ENCODE measurements at places on chromosomes 2 and 18.
A peak's percentile ranks its signal among the peaks of the same experiment; 100 is the strongest.

DNA sequence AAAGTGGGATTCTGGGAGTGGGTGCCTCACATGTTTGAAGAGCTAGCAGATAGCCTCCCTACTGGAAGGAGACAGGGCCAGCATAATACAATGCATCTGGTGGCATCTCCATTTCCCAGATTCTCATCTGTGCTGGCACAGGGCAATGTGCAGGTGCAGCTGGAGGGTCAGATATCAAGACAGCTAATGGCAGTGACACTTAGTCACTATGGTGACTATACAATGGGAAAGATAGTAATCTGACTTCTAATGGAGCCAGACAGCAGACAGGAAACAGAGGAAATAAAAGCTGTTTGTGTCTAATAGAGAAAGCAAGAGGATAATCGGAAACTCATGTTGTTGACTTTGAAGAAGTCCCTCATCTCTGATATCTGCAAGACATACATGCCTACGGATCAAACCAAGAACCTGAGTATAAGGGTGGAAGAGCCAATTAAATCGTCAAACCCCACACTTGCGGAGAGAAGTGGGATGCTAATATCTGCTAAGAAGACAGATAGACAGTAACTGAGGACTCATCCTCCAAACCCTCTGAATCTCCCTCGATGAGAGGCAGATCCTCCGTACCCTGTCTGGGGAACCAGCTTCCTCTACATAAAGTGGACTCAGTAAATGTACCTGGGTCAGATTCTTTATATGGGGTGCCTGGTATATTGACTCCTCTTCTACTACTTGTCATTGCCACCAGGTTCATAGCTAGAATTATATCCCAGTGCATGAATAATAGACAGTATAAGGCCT, 692.7 kb downstream of the SOCS6 start:
- DNase-seq: no peak

- DNase-seq: no peak
Measured at GRCh38 chr2:24558781-24559472, 67.9 kb downstream of the NCOA1 start.

GRCh38 chr2:37376421-37377186, 32.2 kb downstream of the QPCT start:
- DNase-seq: peak; percentile 28

- DNase-seq: no peak
Measured at GRCh38 chr2:43102366-43103092, 123.9 kb downstream of the ZFP36L2 start.

- no peak for DNase-seq
Measured at GRCh38 chr2:177520324-177520723, 127.8 kb downstream of the AGPS start.

DNA sequence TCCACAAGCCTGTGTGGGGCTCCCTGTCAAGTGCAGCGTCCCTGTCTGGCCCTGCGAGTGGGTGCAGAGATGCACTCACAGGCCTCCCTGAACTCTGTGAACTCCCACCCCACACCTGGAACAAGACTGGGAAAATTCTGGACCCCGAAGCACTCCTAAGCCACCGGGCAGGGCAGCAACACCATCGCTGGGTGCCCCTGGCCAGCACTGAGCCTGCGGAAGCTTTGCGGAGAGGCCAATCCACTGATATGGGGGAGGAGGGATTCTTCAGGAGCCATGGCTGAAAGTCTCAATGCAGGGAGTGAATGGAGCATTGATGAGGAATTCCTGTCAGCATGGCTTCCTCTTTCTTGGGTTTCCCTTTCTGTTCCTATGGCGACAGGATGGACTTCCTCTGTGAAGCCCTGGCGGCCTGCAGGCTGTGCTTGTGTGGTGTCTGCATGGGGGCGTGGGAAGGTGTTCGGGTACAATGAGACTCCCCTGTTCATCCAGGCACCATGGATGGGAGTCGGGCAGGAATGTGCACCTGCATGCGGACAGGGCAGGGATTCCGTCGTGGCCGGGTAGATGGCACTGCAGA, 15.1 kb downstream of the TRIB2 start:
- no peak for DNase-seq

- DNase-seq: no peak
Measured at GRCh38 chr2:8234253-8234652, 447.6 kb upstream of the ID2 start.

DNA sequence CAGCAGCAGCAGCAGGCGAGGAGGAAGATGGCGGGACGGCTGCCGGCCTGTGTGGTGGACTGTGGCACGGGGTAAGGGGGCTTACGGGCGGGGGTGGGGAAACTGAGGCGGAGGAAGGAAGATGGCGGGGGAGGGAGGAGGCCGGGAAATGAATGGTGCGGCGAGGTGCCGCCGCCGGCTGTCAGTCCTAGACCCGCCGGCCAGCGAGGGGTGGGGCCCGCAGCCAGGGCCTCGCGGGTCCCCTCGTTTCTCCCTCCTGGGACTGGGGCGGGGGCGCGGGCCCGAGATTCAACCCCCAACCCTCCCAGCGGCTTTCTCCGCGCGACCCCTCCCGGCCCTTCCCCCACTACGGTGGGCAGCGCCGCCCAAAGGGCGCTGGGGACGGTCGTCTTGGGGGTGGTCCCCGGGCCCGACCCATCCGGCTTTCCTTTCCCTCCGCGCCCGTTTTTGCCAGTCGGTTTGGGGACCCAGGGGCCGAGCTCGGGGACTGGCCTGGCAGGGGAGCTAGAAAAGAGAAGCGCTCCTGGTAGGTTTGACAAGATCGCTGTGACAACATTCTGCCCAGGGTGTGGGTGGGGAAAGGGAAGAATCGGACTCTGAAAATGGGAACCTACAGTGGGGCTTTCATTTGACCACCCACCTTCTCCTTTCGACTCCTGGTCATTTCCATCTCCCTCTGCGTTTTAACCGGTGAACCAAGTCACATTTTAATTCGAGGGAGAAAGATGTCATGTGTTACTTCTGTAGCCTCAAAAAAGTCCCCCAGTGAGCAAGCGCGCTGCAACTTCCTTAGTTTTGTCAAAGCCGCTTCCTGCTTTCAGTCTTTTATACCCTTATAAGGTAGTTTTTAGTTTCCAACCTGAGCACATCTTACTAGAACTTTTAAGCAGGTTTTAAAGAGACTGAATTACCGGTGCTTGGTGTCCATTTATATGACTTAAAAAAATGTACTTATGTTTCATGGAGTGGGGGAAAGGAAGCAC, 655 bp downstream of the ACTR3 start:
- peak; percentile 80 for DNase-seq

GRCh38 chr2:185628985-185629384, 109.6 kb upstream of the FSIP2 start:
- no peak for DNase-seq

GRCh38 chr18:58473071-58473470, 155.8 kb downstream of the ALPK2 start:
- DNase-seq: no peak

DNA sequence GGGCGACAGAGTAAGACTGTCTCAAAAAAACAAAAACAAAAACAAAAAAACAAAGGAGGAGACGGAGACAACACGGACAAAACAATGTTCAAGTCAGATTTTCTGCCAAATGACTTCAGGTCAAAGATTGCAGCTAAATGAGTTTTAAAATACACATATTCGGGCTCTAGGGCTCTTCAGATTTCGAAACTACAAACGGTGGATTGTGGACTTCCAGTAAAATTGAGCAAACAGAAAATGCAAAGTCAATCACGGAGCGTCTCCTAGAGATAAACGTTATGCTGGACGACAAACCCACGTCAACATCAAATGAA, 558 bp downstream of the MRPS5 start:
- DNase-seq: no peak

- DNase-seq: no peak
Measured at GRCh38 chr2:26300234-26300925, 45.6 kb upstream of the SELENOI start.

GRCh38 chr18:27685807-27686412, 491.0 kb downstream of the CDH2 start:
- DNase-seq: no peak

DNA sequence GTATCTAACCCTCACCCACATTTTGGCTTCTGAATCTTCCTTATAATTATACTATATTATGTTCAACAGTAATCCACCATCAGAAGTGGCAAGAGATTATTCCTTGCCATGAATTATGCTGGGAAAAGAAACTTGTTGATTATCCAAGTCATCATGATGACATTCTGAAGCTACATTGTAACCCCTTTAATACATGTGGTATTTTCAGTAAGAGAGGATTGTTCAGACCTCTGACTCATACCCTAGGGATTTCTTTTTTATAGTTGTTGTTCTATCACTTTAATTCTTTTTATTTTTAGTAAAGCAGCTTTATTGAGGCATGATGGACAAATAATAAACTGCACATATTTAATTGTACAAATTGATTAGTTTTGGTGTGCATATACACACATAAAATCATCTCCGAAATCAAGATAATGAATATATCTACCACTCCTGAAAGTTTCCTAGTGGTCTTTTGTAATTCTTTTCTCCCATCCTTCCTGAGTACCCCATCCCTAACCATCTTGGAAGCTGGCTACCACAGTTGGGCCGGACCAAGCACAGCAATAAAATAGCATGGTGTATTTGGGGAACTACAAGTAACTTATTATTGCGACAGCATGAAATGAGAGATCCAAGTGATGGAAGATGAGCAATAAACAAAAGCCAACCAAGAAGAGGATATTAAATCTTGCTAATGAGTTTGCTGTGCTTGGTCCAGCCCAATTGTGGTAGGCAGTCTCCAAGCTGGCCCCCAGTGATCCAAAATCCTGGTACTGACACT, 159.9 kb downstream of the BARD1 start:
- DNase-seq: no peak

DNA sequence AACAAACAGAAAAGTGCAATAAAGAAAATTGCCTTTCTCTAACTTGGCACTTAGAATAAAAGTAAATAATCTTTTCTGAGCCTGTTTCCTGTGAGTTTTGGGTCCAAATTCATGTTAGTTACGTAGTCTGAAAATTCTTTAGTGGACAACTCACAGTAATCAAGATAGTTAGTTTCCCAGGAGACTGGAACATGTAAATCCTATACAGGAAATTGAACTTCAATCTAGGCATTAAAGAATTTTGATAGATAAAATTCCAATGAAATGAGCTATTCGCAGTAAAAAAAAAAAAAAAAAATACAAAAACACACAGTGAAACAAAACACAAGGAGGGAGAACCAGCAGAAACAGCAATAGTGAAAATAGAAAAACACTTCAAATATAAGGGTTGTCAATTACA, 83.8 kb upstream of the REG3G start:
- DNase-seq: no peak

DNA sequence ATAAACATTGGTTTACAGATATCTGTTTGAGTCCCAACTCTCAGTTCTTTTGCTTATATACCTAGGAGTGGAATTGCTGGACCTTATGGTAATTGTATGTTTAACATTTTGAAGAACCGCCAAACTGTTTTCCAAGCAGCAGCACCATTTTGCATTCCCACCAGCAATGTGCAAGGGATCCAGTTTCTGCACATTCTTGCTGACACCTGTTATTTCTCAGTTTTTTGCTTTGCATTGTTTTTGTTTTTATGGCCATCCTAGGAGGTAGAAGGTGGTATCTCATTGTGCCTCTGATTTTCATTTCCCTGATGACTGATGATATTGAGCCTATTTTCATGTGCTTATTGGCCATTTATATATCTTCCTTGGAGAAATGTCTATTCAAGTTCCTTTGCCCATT, 71.2 kb downstream of the MCFD2 start:
- DNase-seq: no peak

DNA sequence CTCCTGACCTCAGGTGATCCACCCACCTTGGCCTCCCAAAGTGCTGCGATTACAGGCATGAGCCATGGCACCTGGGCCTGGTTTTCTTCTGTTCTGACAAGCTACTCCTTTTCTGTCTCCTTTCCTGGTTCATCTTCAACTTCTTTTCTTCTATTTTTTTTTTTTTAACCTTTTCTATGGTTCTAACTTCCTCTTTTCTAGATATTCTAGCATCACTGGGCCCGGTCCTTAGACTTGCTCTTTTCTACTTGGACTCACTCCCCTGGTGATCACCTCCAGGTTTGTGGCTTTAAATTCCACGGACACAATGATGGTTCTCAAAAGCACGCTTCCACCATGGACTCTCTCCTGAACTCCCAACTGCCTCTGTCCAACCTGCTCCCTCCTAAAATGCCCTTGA, 2.0 kb downstream of the EIF2AK2 start:
- DNase-seq: no peak

DNA sequence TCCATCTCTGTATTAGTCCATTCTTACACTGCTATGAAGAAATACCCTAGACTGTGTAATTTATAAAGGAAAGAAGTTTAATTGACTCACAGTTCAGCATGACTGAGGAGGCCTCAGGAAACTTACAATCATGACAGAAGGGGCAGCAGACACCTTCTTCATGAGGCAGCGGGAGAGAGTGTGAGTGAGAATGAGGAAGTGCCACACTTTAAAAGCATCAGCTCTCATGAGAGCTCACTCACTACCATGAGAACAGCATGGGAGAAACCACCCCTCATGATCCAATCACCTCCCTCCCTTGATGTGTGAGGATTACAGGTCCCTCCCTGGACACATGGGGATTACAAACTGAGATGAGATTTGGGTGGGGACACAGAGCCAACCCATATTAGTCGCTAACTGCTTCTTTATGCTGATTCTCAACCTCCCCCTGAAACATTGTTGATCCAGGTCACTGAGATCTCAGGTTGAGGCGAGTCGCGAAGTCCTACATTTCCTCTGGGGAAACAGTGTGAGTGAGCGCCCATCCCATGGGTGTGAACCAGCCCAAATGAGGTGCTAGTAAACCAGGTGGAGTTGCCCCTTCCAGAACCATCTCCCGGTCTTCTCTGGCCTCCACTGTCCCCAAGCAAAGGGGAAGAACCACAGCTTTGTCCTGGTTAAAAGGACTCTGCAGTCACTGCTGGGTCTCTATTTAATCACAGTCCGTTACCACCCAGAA, 123.8 kb downstream of the CAPN13 start:
- no peak for DNase-seq

GRCh38 chr2:49686897-49687442, 532.7 kb upstream of the FSHR start:
- no peak for DNase-seq

DNA sequence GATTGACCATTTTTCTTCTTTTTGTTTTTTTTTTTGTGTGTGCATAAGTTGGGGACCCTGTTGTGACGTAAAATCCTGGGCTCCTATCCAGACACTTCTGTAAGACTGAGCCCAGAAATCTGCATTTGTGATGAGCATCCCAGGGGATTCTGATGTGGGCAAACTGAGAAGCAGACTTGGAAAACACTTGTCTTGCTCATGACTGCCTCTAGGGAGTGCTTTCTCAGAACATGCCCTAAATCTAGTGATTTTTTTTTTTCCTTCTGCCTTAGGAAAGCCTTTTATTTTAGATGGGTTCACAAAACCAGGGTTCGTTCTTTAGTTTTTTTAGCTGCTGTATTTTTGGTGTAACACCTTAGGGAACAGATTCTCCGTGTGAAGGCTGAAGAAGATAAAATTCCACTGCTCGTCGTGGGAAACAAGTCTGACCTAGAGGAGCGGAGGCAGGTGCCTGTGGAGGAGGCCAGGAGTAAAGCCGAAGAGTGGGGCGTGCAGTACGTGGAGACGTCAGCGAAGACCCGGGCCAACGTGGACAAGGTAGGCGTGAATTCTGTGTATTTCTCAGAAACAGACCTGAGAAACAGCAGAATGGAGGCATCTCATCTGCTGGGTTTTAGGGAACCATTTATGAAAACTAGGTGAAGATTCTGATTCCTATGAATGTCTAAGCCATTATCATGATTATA, 36.7 kb downstream of the RALB start:
- DNase-seq: no peak

GRCh38 chr2:54871457-54872107, 148.1 kb downstream of the EML6 start:
- DNase-seq: no peak
